ENCODE measurements at places on chromosomes 7 and 10. TPM values are rescaled to one million over a fixed set of nuclear protein-coding genes. Genes with fewer than 3 reads are reported as not detected.

The PCLO gene
- total RNA-seq: 10.8 TPM

The IQUB gene
- 0.98 TPM for total RNA-seq

The STEAP1 gene
- 24.3 TPM for total RNA-seq

The GHRHR gene
- total RNA-seq: not detected

The ZNF485 gene
- total RNA-seq: 5.4 TPM

The NUTM2B gene
- total RNA-seq: 0.25 TPM

The METTL2B gene
- total RNA-seq: 18.4 TPM

The MTERF1 gene
- 8.1 TPM for total RNA-seq

The POLR3A gene
- total RNA-seq: 16.9 TPM

The FEZF1 gene
- total RNA-seq: not detected

The PVRIG gene
- 1.7 TPM for total RNA-seq

The TEX36 gene
- total RNA-seq: not detected

The TAS2R3 gene
- 1.5 TPM for total RNA-seq

The FERD3L gene
- total RNA-seq: not detected

GRCh38 chr7:107180378-107180777, 11.6 kb downstream of the HBP1 start:
- DNase-seq: no peak

DNA sequence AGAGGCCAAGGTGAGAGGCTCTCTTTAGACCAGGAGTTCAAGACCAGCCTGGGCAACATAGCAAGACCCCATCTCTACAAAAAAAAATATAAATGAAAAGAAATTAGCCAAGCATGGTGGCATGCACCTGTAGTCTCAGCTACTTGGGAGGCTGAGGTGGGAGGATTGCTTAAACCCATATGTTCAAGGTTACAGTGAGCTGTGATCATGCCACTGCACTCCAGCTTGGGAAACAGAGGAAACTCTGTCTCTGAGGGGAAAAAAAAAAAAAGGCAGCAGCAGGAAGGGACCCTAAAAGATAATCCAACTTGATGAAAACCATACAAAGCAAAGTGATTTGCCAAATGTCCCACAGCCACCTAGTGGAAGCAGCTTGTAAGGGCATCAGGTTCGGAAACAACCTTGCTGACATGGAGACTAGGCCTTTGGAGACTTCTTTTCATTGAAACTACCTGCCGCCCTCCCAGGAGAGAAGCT, 15.6 kb upstream of the PBLD start:
- DNase-seq: no peak

- no peak for DNase-seq
Observed at GRCh38 chr7:8135417-8135816, 126.5 kb downstream of the ICA1 start.

DNA sequence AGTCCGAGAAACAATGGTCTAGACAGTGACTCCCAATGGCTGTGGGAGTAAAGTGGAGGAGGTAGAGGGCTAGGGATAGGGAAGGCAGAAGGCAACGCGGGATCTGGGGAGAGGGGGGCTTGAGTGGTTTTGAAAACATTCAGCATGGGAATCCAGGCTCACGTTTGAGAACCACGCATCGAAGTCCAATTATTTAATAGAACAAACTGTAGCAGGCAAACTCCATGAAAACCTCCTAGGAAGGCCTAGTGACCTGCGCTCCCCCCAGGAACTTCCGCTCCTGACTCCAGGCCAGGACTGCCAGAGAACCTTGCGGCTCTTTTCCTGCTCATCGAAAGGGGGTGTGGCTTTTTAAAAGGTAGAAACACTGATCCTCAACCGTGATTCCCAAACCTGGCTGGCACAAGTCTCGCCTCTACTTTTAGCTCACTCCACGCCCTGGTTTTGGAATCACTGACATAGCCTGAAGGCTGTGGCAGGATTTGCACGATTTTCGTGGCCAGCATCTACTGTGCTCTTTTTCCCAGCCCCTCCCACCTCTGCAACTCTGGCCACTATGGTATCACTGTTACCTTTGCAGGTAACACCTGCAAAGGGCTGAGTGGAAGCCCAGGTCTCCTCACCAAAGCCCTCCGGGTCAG, 43.4 kb downstream of the MYOF start:
- DNase-seq: no peak

DNA sequence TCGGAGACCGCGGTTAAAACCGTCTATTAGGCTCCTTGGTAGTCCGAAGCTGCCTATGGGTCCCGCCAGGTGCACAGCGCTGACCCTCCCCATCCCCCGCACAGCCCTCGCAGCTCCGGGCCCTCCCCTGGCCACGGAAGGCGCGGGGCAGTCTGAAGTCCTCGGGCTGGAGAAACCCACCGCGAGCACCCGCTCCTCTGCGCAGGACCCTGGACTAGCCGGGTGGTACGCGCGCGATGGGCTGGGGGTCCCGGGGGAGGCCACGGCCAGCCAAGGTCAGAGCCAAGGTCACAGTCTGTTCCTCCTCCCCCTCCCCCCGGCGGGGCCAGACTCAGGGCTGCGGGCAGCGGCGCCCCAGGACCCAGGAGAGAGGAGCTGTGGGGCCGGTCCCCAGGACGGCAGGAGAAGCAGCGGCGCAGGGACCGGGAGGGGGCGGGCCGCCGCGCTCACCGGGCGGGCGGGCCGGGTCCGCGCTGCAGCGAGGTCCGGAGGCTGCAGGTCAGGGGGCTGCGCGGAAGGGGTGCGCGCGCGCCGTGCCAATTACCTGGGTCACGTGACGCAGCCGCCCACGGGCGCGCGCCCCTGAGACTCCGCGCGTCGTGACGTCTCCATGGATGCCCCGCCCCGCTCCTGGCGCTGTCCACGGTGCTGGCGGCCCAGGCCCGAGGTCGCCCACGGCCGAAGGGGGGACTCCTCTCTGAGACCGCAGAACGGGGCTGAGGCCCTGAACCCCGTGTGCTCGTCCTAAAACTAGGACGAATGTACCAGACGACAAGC, at the start of gene OGDHL:
TSS of gene OGDHL (minus strand) at position 535 of the 777 bp plus-strand sequence. CDS start 3,731 bp downstream, outside the sequence.
- DNase-seq: no peak

DNA sequence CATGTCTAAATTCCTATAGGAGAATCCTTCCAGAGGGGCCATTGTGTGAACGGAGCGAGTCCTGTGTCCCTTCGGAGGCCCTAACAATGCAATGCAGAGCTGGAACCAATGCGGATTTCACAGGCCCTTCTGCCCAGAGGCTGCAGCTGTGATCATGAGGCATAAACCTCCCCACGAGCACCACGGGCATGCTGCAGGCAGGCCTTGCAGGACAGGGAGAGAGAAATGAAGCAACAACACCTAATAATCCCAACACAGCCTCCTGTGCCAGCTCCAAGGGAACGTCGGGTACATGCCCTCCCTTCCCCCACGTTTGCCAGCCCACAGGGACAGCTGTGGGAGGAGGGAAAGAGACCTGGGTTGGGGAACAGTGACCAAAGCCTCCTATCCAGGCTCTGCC, 74.4 kb downstream of the TNS3 start:
- no peak for DNase-seq

- no peak for DNase-seq
Observed at GRCh38 chr7:97107192-97107800, 10.2 kb upstream of the SDHAF3 start.

DNA sequence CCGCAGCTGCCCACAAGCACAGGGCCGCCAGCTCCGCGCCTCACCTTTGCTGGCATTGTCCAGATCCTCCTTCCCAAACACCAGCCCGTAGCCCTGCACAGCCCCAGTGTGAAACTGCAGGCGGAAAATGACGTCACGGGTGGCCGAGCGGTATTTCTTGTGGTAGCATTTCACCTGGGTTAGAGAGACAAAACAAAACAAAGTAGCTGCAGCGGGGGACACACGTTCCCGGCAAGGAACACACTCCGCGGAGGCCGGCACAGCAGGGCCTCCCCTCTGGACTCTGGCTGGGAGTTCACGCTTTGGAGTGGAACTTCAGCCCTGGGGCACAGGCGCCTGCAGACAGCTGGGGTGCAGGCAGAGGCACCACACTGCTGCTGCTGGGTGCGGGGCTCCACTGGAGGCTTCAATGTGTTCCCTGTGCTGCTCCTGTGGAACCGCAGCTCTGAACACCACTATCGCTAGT, 181.1 kb downstream of the TNS3 start:
- DNase-seq: no peak

DNA sequence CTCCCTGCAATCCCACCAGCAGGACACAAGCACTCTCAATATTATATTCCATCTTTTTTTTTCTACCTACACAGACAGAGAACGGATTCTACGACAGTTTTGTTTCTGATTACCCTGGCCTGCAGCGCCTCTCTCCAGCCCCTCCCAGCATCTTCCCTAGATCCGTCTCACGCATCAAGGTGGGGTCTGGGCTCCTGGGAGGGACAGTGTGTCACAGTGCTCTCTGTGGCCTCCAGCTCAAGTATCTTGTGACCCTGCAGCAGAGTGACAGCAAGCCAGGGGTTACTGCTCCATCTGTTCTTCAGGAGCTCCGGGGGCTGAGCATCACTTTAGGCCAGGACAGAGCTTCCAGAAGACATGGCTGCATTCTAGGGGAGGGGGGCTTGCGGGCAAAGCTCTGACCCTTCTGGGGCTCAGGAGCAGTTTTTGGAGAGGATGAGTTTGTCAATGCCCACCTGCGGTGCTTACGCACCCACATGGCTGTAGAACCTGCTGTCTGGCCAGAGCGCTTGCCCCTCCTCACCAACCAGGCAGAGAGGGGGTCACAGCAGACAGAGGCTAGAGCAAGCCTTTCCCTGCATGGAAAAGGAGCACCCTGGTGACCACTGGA, 22.6 kb downstream of the MYO1G start:
- DNase-seq: no peak

DNA sequence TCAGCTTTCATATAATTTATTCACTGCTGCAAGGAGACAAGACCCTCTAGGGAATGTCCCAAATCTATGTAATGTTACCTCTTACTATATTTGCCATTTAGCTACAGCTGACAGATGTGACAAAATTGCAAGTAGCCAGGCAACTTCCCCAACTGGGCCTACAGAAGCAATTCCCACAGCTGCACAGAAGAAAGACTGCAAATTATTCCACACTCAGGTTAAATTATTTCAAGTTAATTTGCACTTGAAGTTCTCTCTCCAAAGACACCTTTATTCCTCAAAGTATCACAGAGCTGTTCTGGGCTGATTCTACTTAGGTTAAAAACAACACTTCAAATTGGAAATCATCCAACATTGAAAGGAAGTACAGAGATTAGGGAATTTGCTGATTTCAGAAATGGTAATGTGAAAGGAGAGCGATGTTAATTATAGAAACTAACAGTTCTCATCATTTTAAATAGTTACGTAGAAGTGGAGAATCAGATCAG, 133.6 kb downstream of the THSD7A start:
- no peak for DNase-seq

DNA sequence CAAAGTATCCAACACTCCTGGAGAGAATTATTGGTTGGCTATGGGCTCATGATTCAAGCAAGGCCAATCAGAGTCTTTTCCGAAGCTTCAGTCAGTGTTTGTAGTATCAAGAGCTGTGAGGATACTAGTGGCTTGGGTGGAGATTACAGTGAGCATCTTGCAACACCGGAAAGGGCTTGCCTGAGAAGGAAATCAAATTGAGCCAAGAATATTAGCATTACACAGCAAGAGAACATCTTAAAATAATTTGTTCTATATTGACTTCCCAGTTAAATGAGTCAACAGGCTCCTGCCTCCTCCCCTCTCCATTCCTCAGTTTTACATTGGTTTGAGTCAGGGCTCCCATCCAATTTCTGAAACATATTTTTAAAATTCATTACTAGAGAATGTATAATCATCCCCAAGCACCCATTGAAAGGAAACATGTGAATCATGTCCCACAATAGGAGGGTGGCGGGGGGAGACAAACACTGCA, 127.4 kb downstream of the ELAPOR2 start:
- DNase-seq: no peak

- no peak for DNase-seq
Observed at GRCh38 chr7:94974423-94974822, 67.0 kb downstream of the PPP1R9A start.

- DNase-seq: no peak
Observed at GRCh38 chr10:133318494-133319127, 9.9 kb downstream of the ZNF511 start.

GRCh38 chr10:31730776-31731175, 197.9 kb downstream of the ARHGAP12 start:
- DNase-seq: no peak

GRCh38 chr10:2207246-2207922, 470.1 kb upstream of the ADARB2 start:
- no peak for DNase-seq

DNA sequence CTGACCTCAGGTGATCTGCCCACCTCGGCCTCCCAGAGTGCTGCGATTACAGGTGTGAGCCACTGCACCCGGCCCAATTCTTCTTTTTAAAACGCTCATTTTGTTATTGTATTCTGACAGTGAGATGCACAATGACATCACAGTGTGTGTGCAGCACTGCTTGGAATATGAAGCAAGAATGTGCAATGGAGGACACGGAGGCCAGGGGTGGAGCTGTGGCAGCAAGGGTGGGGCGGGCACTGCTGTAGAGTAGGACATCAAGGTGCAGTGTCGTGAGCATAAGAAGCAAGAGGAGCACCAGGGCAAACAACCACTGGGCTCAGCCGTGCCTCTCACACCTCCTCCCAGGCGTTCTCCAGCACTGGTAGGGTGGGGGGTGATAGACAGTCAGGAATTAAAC, 26.8 kb upstream of the GRID1 start:
- no peak for DNase-seq

- DNase-seq: no peak
Observed at GRCh38 chr10:73956476-73957359, 41.2 kb upstream of the VCL start.

GRCh38 chr10:73785721-73786511, 510 bp downstream of the ZSWIM8 start:
- DNase-seq: no peak

- DNase-seq: no peak
Observed at GRCh38 chr7:90250601-90251303, 5.8 kb downstream of the CFAP69 start.

- no peak for DNase-seq
Observed at GRCh38 chr10:43166880-43167497, 28.7 kb downstream of the CSGALNACT2 start.

- no peak for DNase-seq
Observed at GRCh38 chr7:131057794-131058070, 269.9 kb upstream of the MKLN1 start.

All from vagina (tissue), 2 donors.